ENCODE measurements at places on chromosomes 6 and 20. TPM values are rescaled to one million over a fixed set of nuclear protein-coding genes. Genes with fewer than 3 reads are reported as not detected.

Gene ZFP57
- not detected for total RNA-seq

Gene GDAP1L1
- not detected for total RNA-seq

Gene FERMT1
- total RNA-seq: not detected

Gene GINS1
- total RNA-seq: 28.0 TPM

Gene TPX2
- 138 TPM for total RNA-seq

Gene PPIL6
- total RNA-seq: not detected

Gene FAM162B
- not detected for total RNA-seq

Gene TAAR5
- total RNA-seq: not detected

Gene COL12A1
- not detected for total RNA-seq

Gene GTSF1L
- not detected for total RNA-seq

Gene IRF4
- total RNA-seq: 178 TPM

Gene OLIG3
- 0.45 TPM for total RNA-seq

GRCh38 chr6:10409731-10410206 is 5.1 kb downstream of the TFAP2A start:
- no peak for DNase-seq

DNA sequence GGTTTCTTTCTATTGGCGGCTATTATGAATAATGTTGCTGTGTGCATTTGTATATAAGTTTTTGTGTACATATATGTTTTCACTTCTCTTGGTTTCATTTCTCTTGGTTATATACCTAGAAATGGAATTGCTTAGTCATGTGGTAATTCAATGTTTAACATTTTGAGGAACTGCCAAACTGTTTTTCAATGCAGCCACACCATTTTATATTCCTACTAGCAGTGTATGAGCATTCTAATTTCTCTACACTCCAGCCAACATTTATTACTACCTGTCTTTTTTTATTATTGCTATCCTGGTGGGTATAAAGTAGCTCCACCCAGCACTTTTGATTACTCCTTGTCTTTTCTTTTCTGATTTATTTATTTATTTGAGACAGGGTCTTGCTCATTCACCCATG is 54.8 kb downstream of the PHACTR2 start:
- DNase-seq: no peak

- DNase-seq: no peak
These were observed 9.5 kb upstream of the NOL7 start for GRCh38 chr6:13605634-13606033.

DNA sequence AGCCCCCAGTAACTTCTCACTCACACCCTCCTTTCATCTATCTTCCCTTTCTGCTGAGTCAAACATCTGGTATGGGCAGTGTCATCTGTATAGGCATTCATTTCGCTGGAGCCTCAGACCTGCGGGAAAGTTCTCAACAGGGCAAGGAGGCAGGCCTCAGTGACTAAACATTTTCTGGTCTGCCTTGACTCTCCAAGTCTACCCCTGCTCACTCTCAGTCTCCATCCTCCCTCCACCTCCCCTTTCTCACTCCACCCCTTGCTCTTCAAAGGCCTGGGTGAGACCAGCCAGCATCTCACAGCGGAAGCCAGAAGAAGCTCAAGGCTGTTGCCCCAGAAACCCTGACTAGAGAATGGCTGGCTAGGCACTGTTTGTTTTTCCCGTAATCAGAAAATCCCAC is 105.0 kb upstream of the BEND6 start:
- DNase-seq: no peak

- DNase-seq: no peak
These were observed 93.6 kb downstream of the GJA10 start for GRCh38 chr6:89987830-89988229.

DNA sequence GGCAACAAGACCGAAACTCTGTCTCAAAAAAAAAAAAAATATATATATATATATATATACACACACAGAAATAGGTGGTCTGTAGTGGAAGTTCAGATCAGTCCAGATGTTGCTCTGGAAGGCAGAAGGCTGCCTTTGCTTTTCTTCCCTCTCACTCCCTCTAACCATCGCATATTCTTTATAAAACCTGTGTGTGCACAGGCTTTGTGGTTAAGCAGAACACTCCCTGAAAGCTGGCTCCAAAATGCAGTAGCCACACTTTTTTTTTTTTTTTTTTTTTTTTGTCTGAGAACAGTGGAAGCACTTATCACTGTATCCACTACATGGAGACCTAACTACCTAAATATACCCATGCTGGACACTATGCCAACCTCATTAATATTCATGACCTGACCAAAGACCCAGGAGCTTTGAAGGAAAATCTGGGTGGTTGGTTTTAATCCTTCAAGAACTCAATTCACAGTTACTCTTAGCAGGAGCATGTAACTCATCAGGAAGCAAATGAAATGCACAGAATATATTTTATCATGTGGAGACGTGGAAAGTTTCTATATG is 20.0 kb upstream of the GFOD1 start:
- no peak for DNase-seq

GRCh38 chr6:26249957-26250697 is 114.9 kb upstream of the BTN3A2 start:
- DNase-seq: peak; percentile 84

DNA sequence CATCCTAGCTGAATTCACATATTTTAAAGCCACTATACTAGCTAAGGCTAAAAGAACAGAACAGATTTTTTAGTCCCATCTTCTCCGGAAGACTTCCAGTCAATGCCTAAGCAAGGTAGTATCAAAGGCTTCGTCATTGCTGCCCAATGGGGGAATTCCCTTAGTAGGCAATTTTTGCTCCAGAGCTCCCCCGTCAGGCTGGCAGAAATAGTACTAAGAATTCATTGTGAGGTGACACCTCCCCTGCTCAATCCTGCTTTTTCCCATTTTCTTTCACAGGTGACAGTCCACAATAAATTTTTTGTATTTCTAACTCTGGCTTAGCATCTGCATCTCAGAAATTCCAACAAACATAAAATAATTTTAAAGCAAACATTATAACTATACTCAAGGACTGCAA is 52.8 kb upstream of the SRSF6 start:
- DNase-seq: peak; percentile 28

DNA sequence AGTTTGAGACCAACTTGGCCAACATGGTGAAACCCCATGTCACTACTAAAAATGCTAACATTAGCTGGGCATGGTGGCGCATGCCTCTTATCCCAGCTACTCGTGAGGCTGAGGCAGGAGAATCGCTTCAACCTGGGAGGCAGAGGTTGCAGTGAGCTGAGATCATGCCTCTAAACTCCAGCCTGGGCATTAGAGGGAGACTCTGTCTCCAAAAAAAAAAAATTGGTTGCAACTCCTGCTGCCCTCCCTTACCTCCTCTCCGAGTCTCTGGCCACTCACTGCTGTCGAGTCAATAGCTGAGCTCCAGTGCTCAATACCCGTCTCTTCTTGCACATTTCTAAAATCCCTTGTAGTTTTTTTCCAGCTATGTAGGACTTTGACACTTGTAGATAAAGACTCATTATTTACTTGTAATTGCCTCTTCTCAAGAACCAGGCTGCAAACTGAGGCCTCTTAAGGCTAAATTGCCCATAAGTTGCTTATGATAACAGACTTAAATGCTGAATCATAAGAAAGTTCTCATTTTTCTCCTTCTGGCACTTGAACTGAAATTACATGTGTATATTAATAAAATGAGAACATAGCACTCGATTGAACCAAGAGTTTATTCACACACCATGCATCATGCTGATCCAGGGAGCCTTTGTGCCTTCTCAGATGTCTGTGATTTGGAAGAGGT is 13.8 kb downstream of the HECA start:
- no peak for DNase-seq

- DNase-seq: peak; percentile 63
These were observed 8.7 kb upstream of the CCR6 start for GRCh38 chr6:167113935-167114910.

- no peak for DNase-seq
These were observed 81.0 kb downstream of the TMEM170B start for GRCh38 chr6:11618533-11618932.

DNA sequence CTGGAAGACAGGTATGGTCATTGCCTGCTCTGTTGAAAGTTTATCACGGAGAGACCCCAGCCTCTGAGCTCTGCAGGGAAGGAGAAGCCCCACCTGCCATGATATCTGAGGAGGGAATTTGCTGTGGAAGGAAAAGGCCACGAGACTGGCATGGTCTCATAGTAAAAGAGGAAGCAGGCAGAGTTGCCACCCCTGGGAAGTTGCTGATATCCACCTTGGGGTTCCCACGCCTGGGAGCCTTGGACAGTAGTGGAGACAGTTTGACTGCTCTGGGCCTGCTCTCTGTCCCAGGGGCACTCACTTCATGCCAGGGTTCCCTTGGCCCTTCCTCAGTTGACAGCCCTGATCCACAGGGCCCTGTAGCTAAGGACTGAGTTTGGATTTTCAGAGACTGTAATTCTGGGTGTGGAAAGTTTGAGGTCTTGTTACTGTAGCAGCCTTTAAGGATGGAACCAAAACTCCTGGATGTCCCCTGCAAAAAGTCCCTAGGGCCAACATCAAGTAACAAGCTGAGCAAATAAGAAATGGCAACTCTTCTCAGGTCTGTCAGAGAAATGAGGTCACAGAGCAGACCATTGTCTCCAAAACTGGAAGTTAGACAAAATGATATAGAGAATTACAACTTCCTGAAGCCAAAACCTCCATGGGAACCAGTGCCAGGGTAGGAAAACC is 6.9 kb upstream of the SIRPB1 start:
- DNase-seq: no peak

DNA sequence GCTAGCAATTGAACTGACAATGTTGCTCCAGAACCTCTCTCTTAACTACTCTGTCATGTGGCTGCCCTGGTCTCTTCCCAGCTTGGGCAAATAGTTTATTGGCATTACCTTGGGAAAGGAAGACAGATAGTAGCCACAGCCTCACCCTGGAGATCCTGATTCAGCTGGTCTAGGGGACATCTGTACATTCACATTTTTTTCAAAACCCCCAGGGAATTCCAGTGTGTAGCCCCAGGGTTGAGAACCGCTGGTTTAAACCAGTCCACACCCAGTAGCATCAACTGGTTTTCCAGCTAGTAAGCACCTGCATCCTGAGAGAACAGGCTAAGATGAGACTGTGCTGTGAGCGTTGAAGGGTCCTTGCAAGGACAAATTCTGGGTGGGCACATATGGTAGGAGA is 9.6 kb downstream of the SCUBE3 start:
- no peak for DNase-seq

- DNase-seq: no peak
These were observed 276.3 kb downstream of the PAX1 start for GRCh38 chr20:21981597-21982344.

DNA sequence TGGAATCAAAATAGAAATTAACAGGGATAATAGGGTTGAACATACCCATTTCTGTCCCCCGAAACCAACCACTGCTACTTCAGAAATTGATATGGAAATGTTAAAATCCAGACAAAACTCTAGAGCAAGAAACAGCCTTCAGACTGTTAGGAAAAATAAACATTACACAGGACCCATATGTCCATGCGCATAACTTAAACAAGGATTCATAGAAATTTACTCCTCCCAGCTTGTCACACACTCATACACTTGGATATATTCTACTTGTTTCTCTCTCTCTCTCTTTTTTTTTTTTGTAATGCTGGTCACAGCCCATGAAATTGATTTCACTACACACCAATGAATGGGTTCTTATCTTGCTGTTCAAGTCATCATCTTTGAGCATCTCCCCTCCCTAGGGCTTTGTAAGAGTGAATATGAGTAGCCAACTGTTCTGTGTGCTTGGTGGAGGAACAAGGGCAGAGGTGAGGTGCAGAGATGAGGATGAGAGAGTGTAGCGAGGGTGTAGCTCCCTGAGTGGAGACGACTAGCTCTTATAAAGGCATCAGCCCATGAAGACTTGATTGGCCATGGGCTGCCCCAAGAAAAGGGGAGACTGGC is 61.8 kb upstream of the MLN start:
- no peak for DNase-seq

- no peak for DNase-seq
These were observed 267.2 kb upstream of the ECI2 start for GRCh38 chr6:4402477-4402976.

DNA sequence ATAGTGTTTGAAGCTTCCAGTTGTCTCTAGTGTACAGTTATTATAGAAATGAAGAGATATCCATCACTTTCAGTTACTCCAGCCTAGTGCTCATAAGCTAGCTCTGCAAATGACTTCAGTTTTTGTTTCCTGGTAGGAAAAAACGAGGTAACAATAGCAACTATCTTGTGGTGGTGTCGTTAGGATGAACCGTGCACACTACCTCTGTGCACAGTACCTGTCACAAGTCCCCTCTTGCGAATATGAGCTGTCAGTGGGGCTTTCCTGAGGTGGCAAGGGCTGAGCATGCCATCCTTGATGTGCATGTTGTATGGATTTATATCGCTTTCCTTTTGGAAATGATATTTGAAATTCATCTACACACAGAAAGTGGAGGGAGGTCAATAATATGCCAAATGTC is 151.8 kb downstream of the ARID1B start:
- no peak for DNase-seq

- DNase-seq: no peak
These were observed 143.7 kb upstream of the HTR1E start for GRCh38 chr6:86793649-86794048.

GRCh38 chr6:142048593-142048980 is 84.1 kb upstream of the GJE1 start:
- no peak for DNase-seq

GRCh38 chr6:96235927-96236326 is 220.2 kb downstream of the FUT9 start:
- DNase-seq: no peak

- DNase-seq: no peak
These were observed 9.3 kb upstream of the ID1 start for GRCh38 chr20:31595654-31596411.

GRCh38 chr20:8476021-8476420 is 344.0 kb downstream of the PLCB1 start:
- no peak for DNase-seq

GRCh38 chr6:156963712-156964700 is 186.8 kb downstream of the ARID1B start:
- peak; percentile 42 for DNase-seq

DNA sequence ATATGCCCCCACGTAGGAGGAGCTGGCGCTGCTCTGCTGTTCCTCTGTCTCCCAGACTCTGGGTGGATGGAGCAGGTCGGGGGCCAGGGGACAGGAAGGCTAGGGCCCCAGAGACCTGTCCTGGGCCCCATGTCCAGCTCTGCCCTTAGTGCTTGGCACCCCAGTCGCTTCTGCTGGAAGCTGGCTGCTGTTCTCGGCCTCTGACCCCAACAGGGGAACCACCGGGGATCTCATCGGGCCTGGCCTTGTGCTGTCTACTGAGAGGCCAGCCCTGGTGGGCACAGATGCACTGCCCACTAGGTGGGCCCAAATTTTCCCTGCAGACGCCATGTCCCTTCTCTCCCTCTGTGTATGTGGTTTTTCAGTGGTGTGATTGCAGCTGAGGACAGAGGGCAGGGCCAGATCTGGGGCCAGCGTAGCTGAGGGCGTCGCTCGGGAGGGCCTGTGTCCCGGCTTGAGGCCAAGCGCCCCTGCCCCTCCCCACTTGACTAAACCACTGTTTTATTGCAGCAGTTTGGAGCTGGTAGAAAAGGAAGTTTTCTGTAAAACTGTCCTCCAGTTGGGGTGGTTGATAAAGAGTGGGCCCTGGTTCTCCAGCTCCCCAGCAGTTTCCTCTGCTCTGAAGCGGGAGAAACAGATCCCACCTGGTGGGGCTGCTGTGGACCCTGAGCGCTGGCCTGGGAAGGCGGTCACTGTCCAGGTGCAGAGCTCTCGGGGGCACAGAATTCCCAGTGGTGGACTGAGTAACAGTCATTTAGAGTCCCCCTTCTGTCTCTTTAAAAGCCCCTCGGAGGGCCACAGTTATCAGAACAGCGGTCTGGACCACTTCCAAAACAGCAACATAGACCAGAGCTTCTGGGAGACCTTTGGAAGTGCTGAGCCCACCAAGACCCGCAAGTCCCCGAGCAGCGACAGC is 5.9 kb upstream of the COL20A1 start:
- DNase-seq: no peak

Data from activated CD4-positive, alpha-beta memory T cell treated with anti-CD3 and anti-CD28 coated beads, Interleukin-2, amount 10 ng/mL, durations not matched to agents 7 days and 5 days (primary cell).